ENCODE measurements at places on chromosomes 2 and 18. TPM values are rescaled to one million over a fixed set of nuclear protein-coding genes. Genes with fewer than 3 reads are reported as not detected.

DYNAP gene
- total RNA-seq, result not detected

C1QL2 gene
- total RNA-seq, result not detected

B3GNT7 gene
- 1.9 TPM for total RNA-seq

PSMA8 gene
- total RNA-seq, result not detected

APLF gene
- 3.9 TPM for total RNA-seq

SAG gene
- total RNA-seq, result not detected

ACKR3 gene
- 56.6 TPM for total RNA-seq

MAL gene
- not detected for total RNA-seq

DLX1 gene
- 6.7 TPM for total RNA-seq

AGXT gene
- not detected for total RNA-seq

- no peak for DNase-seq
Observed at GRCh38 chr2:158072361-158072760, 29.3 kb upstream of the UPP2 start.

DNA sequence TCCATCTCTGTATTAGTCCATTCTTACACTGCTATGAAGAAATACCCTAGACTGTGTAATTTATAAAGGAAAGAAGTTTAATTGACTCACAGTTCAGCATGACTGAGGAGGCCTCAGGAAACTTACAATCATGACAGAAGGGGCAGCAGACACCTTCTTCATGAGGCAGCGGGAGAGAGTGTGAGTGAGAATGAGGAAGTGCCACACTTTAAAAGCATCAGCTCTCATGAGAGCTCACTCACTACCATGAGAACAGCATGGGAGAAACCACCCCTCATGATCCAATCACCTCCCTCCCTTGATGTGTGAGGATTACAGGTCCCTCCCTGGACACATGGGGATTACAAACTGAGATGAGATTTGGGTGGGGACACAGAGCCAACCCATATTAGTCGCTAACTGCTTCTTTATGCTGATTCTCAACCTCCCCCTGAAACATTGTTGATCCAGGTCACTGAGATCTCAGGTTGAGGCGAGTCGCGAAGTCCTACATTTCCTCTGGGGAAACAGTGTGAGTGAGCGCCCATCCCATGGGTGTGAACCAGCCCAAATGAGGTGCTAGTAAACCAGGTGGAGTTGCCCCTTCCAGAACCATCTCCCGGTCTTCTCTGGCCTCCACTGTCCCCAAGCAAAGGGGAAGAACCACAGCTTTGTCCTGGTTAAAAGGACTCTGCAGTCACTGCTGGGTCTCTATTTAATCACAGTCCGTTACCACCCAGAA, 123.8 kb downstream of the CAPN13 start:
- DNase-seq, result no peak

- no peak for DNase-seq
Observed at GRCh38 chr2:23519334-23519651, 134.3 kb downstream of the KLHL29 start.

DNA sequence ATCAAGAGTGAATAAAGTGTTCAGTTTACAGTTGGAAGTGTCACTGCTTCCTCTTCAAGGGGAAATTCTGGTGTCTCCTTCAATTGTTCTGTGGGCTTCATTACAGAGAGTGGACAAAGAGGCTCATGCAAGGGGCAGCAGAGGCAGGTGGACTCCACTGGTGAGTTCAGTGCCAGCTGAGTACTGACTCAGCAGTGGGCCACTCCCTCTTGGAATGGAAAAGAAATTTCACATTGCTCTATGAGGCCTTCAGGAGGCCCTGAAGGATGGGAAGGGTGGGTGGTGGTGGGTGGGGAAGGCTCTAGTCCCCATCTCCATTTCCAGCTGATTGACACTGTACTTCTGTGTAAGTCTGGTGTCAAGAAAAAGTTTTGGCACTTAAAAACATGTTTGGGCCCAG, 66.4 kb downstream of the PRELID3A start:
- no peak for DNase-seq

DNA sequence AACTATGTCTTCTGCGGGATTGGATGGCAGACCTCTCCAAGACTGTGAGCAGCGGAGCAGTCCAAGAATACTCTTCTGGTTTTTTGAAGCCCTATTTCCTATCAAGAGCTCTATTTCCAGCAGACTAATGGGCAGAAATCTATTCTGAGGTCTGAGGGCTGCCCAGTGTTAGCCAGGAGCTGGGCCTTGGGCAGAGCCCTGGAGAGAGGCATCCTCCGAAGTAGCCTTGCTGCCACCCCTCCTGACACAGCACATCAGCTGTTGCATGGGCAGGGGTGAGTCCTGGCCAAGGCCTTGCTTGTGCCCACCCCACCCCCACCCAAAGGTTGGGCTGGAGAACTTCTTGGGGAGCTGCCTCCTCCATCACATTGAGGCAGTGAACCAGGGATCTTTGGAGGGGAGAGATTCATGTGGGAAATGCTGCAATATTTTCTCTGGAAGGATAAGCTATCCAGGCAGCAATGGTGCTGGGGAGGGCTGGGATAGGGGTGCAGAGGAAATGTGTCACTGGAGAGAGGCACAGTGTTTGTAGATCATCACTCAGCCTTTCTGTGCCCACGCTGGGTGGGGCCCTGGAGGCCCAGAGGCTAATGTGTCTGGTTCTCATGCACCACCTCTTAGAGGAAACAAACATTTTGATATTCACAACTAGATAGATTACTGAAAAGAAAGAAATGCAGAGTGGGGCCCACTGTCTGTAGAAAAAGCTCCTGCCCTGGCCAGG, 104.7 kb downstream of the VSNL1 start:
- DNase-seq, result no peak

DNA sequence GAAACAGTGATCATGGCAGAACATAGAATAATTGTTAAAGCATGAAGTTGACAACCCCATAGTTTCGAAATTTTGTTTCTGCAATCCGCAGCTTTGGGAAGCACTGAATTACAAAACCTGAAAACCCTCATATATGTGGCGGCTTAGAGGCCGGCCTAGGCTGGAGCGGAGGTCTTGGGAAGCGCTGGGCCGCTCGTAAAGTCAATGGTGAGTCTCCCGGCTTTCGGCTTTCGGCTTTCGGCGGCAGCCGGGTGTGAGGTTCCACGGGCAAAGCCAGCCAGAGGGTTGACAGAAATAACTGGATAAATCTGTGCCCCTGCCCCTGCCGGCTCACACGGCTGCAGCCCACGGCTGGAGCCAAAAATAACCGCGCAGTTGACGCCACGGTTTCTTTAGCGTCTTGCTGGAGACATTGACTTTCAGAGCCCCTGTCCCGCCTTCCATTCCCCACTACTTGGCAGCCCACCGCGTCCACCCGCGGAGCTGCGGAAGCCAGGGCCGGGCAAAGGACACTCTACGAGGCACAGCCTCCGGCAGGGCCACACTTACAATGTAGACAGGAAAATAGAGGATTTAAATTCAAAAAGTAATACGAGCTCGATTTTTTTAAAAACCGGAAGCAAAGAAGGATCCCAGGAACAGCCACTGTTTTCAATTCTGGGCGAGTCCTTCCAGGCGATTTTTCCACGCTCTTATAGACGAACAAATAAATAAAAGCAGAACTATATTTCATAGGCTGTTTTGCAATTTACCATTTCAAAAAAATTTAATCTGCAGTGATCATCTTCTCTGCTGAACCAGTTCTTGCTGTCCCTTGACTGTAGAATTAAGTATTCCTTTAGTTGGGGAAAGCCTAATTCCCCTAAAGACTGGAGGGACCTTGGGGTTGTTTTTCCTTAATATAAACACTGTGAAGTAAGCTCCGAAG, 28.3 kb upstream of the ATP6V1B1 start:
- DNase-seq, result no peak

DNA sequence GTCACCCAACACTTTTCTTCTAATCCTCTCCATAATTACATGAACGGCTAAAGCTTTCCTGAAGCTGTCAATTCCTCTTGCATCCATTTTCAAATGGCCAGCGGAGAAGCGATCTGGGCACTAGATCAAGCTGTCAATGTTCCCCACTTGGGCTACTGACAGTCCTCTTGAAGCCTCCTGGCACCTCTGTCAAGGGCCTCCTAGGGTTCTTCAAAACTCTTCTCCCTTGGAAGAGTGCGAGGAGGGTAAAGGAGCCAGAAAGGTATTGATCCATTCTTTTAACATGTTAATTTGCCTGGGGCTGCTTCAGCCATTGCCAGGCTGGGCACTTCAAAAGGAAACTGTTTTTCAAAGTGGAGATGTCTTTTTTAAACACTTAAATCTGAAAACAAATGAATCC, 19.8 kb downstream of the EPHA4 start:
- no peak for DNase-seq

- DNase-seq, result no peak
Observed at GRCh38 chr18:9263264-9263663, 71.3 kb upstream of the TWSG1 start.

DNA sequence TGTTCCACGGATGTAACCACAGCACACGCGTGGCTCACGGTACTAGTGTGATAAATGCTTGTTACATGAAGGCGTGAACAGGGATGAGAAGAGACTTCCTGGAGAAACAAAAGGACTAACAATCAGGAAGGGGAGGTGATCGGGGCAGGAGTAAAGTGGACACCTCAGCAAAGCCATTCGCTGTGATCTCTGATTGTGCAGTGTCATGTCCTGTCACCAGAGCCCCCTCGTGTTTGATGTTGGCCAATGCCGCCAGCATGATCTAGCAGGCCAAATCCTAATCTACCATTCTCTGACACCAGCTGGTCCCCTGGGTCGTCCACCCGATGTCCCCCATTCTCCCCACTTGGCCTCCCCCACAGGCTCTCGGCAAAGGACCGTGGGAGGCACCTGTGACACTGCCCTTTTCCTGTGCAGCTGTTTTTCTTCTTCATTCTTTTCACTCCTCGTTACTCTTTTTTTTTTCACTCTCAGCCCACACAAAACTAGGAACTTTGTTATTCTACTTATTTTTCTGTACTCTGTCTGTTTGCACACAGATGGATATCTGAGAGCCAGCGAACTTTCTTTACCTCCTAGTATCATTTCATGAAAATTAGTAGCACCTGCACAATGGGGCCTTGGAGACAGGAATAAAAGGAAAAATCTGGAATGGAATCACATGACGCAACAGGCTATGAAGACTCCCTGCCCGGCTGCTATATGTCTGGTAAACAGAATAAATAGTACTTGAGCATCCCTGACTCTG, 146.8 kb downstream of the TGIF1 start:
- DNase-seq, result no peak

DNA sequence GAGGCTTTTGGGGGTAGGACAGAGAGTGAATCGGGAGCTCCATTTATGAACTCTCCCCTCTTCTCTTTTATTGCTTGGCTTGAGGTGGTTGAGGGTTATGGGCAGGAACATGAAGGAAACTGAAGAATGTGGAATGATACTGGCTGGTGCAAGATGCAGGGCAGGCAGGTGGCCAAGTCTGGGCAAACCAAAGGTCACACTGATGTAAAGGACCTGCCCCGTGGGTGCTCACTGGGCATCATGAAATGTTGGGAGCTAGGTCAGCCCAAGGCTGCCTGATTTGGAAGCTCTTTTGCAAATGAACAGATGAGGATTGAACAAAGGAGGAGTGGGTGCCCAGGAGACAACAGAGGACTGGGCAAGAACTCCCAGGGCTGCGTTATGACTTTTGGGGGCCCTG, 328.9 kb downstream of the CLIP4 start:
- no peak for DNase-seq

DNA sequence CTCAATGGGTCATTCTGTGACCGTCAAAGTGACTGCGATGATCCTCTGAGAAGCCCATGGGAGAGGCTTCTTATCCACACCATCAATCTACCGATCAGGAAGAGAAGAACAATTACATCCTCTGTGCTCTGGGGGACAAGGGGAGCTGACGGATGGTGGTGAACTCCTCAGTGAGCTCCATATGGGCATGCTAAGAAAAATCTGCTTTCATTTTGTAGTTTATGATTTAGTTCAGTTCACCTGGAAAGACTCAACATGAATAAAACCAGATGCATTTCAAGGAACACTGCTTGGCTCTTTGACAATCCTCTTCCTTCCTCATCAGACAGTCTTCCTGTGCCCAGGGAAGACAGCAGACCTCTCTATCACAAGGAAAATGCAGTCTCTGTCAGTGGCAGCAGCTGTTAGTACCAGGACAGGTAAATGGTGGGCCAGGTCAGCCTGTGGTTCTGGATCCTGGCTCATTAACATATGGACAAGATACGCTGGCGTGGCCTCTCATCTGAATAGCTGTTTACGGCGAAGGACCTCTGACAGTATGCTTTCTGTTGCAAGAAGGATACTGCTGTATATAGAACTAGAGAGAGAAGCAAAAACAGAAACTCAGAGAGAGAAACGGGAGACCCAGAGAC, 176.9 kb downstream of the BCL2 start:
- DNase-seq, result no peak

- no peak for DNase-seq
Observed at GRCh38 chr2:145123606-145124005, 603.7 kb upstream of the ZEB2 start.

GRCh38 chr2:144518748-144519596, 947 bp downstream of the ZEB2 start:
- no peak for DNase-seq

DNA sequence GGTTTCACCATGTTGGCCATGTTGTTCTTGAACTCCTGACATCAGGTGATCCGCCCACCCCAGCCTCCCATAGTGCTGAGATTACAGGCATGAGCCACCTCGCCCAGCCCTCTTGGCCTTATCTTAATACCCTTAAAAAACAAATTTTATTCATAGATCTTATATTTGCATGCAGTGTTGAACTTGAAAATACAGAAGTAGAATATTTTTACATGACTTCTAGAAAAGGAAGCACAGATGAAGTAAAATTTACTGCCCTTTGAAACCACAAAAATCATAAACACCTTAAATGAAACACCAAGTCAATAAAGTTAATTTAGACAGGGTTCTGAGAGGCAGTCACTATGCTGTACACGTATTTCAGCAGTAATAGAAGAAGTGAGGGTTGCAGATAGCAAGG, 145.7 kb downstream of the CERS6 start:
- DNase-seq, result no peak

DNA sequence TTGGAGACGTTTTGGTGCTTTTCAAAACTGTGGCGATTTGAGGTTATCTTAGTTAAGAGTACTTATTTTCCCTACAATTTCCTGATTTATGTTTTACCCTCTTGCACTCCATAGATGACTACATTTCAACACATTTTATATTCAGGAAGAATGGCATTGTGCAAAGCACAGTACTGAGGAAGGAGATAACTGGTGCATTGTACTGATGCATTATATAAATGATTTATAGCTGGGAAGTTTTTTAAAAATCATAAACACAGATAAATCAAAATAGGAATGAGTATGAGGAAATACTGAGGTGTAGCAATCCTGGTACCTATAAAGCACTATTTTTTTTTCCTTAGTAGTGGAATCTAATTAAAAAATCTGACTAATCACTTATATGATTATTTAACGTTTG, 5.6 kb downstream of the REL start:
- no peak for DNase-seq

- no peak for DNase-seq
Observed at GRCh38 chr18:11320986-11321385, 171.6 kb upstream of the PIEZO2 start.

GRCh38 chr18:61967252-61967891, 74.6 kb upstream of the RNF152 start:
- DNase-seq, result no peak

DNA sequence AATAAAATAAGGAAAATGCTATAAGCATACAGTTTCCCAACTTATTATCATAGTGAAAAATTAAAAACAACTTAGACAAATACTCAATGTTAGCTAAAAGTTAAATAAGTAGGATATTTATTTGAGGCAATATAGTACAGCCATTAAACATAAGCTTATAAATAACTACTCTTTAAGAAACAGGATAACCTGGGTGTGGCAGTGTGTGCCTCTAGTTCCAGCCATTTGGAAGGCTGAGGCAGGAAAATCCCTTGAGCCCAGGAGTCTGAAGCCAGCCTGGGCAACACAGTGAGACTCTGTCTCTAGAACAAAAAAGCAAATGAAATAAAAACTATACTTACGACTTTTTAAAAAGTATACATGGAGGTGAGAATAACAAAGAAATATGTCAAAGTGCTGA, 39.7 kb downstream of the VIL1 start:
- no peak for DNase-seq
